ENCODE measurements at places on chromosomes 1 and 21.

GRCh38 chr1:24156542-24157260, 13.8 kb upstream of the IL22RA1 start:
- no peak for DNase-seq

DNA sequence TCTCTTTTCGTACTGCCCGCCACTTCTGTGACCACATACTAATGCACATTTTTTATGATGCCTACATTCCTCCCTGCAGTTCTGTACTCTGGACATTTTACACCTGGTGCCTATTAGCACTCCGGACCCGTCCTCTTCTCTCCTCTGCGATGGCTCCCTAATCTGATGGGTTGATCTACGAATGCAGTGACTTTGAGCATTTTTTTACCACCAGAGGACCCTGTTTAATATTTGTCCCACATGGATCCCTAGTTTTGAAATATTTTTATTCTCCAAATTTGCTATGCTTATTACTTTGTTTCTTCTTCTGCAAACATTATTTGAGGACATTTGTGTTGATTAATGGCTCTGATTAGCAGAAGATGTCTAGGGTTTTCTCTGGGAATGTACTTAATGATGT, 5.2 kb downstream of the PPFIA4 start:
- DNase-seq: no peak

- no peak for DNase-seq
These were observed 99.7 kb downstream of the PHTF1 start for GRCh38 chr1:113659556-113659955.

- DNase-seq: no peak
These were observed 99.9 kb upstream of the ZBTB40 start for GRCh38 chr1:22351768-22352080.

- DNase-seq: no peak
These were observed 1.5 kb upstream of the LAX1 start for GRCh38 chr1:203763505-203763904.

GRCh38 chr1:193727850-193728249, 541.4 kb upstream of the B3GALT2 start:
- no peak for DNase-seq

GRCh38 chr1:107678993-107679392, 286.0 kb downstream of the VAV3 start:
- no peak for DNase-seq

DNA sequence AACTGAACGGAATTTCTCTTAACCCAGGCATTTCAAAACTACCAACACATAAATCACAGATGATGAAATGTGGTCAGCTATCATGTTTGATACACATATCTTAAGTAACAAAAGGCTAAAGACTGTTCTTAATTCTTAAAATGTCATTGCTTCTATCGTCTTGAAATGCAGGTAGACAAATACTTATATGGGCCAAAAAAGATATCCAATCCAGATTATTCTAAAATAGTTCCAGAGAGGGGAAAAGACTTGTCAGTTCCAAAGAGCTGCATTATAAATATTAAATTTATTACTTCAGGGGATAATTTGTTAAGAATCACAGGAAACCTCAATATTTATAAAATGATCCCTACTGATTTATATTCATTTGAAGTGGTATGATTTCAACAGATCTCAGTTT, 259.4 kb downstream of the FAF1 start:
- no peak for DNase-seq

DNA sequence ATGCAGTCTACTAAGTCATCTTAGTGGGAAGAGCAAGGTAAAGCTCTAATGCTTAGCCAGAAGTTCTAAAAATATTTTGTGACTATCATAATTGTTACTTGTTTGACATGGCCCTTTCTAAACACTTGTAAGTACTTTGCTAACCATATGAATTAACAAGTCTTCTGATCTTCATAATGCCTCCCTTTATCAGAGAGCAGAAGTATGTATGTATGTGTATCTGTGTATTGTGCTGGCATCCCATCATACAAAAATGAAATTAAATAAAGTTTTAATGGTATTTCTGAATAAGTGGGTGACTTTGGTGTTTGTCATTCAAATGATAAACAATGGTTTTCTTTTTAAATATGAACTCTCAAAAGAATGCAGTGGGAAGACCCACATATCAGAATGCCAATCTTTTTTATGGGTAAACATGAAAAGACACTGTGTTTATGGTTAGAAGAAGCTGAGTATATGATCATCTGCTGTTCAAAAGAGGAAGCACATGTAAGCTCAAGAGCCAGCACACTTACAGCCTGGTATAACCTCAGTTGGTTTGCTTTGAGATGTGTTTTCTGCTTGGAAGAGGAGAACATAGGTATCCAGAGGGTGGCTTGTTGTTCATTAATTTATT, 159.6 kb downstream of the CLEC20A start:
- DNase-seq: no peak

DNA sequence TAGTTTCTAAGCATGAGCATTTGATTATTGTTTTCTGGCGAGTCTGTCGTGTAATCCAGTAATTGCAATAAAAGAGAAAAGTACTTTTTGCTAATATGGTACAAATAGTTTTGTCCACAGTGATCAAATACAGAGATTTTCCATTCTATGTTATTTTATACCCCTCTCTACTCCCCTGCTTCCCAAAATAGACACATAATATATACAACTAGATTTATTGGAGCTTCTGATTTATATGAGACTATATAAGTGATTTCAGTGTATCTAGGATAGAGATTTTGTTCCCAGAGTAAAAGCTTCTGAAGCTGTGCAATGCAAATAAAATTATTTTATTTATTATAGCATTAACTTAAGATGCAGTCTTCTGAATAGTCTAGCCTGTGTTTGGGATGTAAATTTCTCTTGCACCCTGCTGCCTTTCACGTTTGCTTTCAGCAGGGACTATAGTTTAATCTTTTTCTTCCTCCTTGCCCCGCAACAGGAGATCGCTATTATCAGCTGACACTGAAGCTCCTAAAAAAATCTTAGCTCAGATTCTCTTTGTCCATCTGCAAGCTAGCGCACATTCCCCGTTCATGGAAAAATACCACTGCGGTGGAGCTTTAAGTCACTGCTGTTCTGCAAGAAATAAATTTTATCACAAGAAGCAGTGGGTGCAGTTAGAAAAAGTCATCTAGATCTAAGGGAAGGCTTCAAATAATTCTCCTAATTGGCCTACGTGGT, 273.3 kb downstream of the DISC1 start:
- no peak for DNase-seq

- DNase-seq: no peak
These were observed 12.6 kb downstream of the PCNT start for GRCh38 chr21:46336603-46337002.

- no peak for DNase-seq
These were observed 61.2 kb downstream of the TCP10L start for GRCh38 chr21:32523988-32524719.

DNA sequence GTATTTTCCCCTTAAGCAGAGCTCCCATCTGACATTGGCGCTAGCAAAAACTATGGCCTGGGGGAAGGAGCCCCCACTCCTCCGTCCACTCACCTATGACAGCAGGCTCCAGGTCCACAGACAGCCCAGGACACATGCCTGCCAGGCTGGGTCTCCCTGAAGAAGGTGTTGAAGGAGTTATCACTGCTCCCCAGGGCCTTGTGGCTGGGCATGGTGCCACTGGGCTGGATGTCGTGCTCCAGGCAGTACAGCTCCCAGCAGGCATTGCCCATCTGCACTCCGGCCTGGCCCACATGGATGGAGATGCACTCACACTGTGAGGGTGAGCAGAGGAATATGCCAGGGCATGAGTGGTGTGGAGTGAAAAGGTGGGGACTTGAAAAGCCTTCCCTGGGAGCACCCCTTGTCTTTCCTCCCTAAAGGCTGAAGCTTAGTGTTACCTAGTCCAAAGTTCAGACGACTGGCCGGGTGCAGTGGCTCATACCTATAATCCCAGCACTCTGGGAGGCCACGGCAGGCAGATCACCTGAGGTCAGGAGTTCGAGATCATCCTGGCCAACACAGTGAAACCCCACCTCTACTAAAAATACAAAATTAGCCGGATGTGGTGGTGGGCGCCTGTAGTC, 30.0 kb downstream of the RABIF start:
- no peak for DNase-seq

DNA sequence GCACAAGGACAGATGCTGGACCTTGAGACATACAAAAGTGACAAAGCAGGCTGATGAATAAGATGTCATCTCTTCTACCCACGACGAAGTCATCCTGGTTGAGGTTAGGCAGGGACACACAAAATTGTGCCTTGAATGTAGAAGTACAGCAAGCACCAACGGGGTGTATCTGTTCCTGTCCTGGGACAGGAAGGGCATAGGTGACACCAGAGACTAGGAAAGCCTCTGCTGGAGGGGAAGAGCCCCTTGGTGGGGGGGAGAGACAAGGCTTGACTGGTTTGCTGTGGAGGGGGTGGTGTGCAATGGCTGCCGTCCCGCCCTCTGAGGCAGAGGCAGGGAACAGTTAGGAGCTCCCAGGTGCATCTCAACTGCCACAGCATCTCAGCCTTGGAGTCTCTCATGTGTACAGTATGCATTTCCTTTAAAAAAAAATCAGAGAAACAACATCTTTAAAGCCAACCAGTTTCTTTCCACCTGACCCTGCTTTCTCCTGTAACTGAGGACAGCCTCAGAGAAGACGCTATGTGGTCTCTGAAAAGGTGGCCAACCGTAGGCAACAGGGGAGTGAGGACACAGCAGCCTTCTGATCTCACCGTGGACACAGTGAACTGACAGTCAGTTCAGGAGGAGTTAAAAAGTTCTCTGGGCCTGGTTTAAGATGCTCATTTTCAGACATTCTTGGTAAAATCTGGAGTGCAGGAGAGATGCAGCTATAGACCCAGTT, 17.7 kb upstream of the GFI1 start:
- no peak for DNase-seq

DNA sequence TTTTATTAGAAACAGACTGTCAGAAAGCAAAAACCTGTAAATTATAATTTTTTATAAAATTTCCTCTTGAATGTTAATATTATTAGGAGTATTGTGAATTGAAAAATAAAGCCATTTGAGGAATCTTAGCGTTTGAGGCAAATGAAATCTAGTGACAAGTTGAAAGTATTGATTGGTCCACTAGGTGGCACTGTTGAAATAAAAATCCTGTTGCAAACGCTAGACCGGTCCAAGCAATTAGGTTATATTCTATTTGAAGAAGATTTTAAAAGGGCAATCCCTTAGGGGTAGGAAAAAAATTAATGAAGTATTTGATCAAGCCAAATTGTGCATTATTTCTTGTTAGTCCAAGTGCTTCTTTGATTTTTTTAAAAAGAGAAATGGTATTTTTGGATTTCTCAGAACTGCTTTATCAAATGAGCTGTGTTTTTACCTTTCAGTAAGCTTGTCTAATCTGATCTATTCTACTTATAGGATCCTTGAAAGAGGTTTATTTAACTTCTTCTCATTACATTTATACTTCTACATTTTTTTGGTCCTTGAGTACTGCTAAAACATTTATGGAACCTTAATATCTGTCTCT, 57.7 kb downstream of the ATG4C start:
- no peak for DNase-seq

DNA sequence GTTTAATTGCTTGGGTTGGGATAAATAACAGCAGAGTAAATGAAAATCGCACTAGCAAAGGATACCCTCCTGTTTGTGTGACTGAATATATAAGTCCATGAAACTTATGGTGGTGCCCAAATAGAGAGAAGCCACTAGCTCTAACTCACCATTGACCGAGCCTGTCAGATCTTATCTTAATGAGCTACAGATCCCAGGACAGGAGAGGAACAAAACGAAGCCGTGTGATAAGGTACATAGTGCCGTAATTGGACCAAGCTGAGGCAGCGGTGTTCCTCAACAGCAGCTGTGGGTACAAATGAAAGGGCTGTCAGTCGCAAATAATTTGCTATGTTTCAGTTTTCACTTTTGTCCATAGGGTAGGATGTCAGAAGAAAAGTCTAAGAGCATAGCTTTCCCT, 276.1 kb downstream of the PTBP2 start:
- no peak for DNase-seq

DNA sequence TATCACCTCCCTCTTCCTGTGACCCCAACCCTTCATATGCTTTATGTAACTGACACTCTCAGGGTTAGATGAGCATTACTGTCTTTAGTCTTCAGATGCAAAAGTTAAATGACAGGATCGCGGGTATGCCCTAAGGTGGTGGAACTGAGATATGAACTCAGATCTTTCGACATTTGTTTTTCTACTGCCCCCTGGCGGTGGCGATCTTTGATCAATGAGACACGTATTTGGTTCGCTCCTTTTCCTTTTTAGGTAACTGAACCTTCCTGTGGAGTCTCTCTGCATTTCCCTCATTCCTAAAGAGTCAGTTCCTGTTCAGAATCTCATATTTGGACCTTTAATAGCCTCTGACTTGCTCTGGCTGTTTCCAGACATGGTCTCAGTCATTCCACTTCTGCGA, 47.8 kb upstream of the ZP4 start:
- DNase-seq: no peak

DNA sequence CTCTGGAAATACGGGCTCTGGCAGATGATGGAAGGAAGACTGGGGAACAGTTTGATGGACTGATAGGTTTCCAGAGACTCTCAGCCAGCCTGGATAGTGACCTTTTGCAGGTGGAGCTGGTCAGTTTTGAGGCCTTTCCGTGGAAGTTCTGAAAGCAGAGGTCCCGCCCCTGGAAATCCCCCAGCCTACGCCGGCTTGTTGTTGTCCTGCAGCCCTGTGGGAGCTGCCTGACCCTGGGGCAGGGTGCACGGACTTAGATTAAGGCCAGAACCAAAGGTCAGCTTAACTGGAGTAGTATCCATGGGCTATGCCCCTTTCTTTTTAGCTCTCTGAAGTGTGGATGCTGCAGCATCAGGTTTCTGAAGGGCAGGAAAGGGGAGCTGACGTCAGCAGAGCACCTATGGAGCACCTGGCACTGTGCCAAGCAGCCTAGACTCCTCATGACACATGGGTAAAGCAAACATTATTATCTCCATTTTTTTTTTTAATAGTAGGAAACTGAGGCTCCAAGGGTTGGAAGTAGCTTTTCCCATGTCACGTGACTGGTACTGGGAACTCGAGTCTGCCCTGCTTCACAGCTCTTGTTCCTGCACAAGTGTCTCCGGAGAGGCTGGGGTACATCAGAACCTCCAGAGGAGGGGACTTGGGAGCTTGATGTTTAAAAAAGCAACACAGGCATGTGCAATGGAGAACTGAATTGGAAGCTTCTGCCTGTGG, 38.5 kb downstream of the IER5 start:
- DNase-seq: no peak

- no peak for DNase-seq
These were observed 992 bp downstream of the S100A7A start for GRCh38 chr1:153417136-153417888.

DNA sequence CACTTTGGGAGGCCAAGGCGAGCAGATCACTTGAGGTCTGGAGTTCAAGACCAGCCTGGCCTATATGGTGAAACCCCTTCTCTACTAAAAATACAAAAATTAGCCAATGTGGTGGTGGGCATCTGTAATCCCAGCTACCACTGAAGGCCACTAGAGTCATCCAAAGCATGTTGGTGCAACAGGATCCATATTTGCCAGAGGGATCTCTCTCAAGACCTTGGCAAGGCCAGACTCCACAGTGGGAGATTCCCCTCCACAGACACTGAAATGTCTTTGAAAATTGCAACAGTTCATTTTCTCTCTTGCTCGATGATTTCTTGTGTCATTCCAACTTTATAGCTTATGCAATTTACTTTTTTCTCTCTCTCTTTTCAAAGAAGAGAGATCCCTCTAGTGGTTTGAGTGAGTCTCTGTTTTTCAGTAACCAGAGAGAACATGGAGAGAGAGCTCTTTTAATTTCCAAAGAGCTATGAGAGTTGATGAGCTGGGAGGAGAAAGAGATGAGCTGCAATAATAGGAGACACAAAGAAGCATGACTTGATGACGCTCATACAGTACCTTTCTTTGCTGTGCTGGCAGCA, 176.8 kb upstream of the USP25 start:
- DNase-seq: no peak

- no peak for DNase-seq
These were observed at the start of gene KAZN for GRCh38 chr1:14598498-14599182. Gene KAZN (plus strand): TSS chr1:14598685.

Data from CD8-positive, alpha-beta memory T cell (primary cell).